ENCODE measurements at places on chromosomes 13 and 19.
A peak's percentile ranks its signal among the peaks of the same experiment; 100 is the strongest.

DNA sequence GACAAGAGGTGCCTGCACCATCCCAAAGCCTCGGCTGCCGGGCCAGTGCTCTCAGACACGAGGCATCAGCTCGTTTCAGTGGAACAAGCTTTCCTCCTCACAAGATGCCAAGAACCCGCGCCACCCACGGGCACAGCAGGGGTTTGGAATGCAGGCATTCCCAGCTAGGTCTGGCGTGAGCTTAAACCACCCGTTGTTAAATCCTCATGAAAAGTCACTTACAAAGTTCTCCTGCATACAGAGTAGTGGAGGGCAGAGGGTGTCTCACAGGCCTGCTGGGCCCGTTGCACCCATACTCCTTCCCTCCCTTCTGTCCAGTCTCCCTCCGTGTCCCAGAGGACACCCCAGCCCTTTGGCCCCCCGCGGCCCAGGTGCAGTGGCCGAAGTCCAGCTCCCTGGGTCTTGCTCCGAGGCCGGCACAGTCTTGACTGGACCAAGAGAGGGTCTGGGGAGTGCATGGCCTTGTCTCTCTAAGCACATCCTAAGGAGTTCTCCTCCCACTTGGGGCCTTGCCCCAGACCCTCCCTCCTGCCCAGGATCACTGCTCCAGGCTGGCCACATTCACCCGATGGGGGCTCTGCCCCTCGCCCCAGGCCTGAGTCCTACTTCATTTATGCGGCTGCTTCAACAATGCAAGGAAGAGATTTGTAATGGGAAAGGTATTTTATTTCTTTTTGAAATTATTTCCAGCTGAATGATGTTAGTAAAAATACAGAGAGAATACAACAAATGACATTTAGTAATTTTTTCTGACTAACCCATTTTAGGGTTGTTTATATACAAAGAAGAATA is 35.2 kb upstream of the GRTP1 start:
- no peak for DNase-seq

DNA sequence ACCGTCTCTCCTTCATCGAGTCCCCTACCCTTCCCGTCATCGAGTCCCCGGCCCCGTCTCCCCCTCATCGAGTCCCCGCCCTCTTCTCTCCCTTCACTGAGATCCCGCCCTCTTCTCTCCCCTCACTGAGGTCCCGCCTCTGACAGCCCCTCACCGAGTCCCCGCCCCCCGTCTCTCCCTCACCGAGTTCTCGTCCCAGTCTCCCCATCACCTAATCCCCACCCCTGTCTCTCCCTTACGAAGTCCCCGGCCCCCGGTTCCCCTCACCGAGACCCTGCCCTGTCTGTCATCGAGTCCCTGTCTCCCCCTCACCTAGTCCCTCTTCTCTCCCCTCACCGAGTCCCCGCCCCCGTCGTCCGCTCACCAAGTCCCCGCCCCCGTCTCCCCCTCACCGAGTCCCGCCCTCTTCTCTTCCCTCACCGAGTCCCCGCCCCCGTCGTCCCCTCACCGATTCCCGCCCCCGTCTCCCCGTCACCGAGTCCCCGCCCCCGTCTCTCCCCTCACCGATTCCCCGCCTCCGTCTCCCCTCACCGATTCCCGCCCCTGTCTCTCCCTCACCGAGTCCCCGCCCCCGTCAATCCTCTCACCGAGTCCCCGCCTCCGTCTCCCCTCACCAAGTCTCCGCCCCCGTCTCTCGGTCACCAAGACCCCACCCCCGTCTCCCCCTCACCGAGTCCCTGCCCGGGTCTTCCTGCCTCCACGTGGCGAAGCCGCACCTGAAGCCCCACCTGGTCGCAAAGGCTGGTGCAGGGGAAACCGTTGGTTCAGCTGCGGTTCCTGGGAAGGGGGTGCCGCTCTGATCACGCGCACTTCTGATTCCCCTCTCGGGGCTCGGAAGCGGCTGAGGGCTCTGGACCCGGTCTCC is 23.9 kb upstream of the ZNF846 start:
- DNase-seq: peak; percentile 80

- no peak for DNase-seq
Observed at GRCh38 chr19:2058570-2059421, 7.8 kb upstream of the MKNK2 start.

- DNase-seq: no peak
Observed at GRCh38 chr13:33112766-33113165, 96.5 kb downstream of the KL start.

GRCh38 chr13:31166591-31166990 is 4.9 kb upstream of the HSPH1 start:
- DNase-seq: peak; percentile 76

- no peak for DNase-seq
Observed at GRCh38 chr19:49803529-49803856, 9.6 kb downstream of the FUZ start.

DNA sequence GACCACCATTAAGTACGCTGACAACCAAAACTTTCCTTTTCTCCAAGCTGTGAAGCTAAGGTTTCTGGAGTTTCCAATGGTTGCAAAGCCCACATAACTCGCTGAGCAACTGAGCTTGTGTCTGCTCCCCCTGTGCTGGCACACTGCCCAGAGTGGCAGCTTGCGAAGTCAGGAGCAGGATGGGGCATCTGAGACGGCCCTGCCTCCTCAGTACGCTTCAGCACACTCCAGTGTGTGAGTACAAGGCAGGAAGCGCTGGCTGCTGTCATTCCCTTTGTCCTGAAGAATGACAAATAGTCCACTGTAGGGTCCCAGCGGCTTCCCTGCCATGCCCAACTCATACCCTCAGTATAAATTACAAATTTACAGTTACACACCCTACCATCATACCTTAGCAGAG is 51.5 kb downstream of the SKA3 start:
- DNase-seq: peak; percentile 49

DNA sequence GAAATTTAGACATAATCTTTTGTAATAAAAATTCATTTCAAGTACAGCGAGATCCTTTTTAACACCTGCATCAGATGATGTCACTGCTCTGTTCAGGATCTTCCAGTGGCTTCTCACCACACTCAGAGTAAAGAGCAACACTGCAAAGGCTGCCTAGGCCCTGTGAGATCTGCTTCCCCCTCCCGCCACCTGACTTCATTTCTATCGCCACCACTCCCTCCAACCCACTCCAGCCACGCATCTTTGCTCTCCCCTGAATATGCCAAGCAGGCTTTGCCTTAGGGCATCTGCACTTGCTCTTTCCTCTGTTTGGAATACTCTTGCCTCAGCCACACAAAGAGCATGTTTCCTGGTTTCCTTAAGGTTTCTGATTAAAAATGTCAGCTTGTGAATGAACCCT is 58.3 kb downstream of the MBNL2 start:
- DNase-seq: no peak

GRCh38 chr13:63605962-63606361 is 2190.3 kb upstream of the PCDH20 start:
- DNase-seq: no peak

GRCh38 chr19:4032436-4032835 is 24.9 kb downstream of the PIAS4 start:
- no peak for DNase-seq

DNA sequence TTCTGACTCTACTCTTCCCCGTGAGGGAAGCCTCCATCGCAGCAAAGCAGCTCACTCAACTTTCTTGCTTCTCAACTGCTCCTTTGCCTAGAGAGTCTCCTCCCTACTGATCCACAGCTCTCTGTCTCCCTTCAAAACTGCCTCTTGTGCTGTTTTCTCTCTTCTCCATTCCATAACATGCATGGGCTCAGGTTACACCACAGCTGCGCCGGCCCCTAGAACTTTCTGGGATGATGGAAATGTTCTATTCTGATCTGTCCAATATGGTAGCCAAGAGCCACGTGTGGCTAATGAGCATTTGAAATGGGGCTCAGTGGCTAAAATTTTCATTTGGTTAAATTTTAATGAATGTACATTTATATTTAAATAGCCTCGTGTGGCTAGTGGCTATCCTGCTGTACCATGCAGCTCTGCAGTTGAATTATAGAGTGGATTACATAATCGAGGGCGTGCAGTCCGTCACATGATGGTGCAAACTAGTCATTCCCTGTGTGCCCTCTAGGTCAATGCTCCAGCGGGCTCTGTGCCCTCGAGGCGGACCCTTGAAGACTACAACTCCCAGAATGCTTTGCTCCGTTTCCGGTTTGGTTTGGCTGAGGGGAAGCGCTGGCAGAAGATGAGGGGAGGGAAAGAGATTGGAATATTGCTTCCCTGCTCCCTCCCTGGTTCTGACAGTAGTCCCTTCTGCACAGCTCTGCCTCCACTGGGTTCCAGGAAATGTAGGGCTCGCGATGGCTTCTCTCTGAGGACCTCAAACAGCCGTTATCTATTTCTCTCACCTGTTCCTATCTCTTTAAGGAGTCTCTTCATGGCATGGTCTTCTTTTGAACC is 109.8 kb downstream of the CACNA1A start:
- DNase-seq: peak; percentile 25
